Left ventricle myocardium inferior (tissue), 1 donor: ENCODE measurements at places on chromosomes 16 and 17. TPM values are rescaled to one million over a fixed set of nuclear protein-coding genes. Genes with fewer than 3 reads are reported as not detected.

FBXL16 gene
- total RNA-seq, result 0.08 TPM

DNA sequence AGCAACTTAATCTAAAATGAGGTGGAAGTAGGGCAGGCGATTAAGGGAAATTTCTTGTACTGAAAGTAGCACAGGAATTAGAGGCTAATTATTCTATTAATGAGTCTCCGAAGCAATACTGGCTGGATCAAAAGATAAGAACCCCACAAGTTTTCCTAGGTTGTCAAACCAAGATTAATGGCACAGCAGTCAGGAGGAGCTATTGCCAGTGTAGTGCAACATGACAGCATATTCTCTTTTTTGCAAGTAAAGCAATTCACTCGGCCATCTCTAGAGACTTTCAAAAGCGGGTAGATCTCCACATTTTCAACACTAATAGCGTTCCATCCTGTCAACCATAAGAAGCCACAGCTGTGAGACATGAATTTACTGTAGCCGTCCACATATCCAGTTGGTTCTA, 81.2 kb downstream of the CYB561 start:
- no peak for DNase-seq

- no peak for DNase-seq
These were observed 26.3 kb upstream of the HS3ST2 start for GRCh38 chr16:22787466-22788192.

DNA sequence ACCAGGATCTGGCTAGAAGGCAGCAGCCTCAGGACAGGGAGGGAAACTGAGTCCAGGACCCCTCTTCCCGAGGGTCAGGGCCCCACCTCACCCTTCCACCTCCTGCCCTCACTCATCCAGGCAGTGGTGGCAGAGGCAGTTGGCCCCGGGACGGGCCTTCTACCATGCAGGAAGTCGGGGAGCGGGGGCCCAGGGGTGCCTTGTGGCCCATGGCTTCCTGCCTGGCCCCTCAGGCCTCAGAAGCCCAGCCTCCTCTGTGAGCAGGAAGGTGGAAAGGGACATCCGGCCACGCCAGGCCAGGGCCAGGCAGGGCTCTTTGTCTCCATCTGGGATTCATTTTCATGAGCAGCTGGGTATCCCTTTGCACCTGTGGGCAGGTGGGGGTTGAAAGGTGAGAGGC, 58.5 kb downstream of the BAHCC1 start:
- no peak for DNase-seq

DNA sequence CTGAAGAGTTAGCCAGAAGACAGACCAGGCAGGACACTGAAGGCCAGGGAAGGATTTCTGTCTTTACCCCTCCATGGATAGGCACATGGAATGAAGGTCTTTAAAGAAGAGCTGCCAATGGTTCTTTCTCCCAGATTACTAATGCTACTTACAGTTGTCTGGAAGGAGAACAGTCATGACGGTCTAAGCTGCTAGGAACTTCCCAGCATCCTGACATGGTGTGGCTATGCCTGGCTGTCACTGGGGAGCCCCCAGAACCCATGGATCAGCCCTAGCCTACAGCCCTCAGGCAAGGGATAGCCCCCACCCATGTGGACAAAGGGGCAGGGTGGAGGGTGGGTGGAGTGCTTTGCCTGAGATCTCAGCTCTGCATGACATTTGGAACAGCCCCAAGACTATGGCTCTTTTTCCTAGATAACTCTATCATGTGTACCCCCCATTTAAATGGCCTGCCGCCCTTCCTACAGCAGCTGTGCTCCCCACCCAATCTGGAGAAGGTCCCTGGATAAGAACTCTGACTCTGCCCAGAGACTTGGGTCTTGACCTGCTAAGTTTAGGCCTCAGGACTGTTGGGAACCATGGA, 9.2 kb upstream of the KAT7 start:
- DNase-seq, result no peak

DNA sequence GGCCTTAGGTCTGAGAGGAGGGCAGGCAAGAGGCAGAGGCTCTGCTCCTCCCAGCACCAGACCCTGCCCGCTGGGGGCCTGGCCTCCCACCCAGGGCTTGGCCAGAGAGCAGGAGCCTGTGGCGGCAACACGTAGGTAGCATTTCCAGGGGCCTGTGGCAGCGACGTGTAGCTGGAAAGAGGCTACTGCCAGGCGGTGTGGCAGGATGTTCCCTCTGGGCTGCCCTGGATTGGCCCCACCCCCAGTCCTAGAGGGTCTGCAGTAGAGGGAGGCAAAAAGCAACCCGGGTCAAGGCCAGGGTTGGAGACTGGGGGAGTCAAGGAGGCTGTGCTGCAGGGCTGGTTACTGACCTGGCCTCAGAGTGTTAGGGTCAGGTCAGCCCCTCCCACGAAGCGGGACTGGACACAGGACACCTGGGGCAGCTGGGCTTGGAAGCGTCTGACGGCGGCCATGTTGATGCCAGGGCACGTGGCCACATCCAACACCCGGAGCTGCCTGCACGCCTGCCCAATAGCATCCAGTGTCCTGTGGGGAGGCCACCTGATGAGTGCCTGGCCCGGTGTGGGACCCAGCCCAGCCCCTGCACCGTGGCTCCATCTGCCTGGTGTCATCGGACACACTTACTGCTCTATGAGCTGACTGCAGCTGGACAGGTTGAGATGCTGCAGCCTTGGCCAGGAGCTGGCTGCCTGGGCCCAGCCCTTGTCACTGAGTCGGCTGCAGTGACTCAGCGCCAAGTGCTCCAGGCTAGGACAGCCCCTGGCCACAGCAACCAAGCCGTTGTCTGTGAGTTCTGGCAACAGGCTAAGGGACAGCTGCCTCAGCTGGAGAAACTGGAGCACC, 8.5 kb downstream of the ELMO3 start:
- no peak for DNase-seq
